Anterior cingulate cortex (tissue), 58 donors: ENCODE measurements at places on chromosomes 7 and 10.

DNA sequence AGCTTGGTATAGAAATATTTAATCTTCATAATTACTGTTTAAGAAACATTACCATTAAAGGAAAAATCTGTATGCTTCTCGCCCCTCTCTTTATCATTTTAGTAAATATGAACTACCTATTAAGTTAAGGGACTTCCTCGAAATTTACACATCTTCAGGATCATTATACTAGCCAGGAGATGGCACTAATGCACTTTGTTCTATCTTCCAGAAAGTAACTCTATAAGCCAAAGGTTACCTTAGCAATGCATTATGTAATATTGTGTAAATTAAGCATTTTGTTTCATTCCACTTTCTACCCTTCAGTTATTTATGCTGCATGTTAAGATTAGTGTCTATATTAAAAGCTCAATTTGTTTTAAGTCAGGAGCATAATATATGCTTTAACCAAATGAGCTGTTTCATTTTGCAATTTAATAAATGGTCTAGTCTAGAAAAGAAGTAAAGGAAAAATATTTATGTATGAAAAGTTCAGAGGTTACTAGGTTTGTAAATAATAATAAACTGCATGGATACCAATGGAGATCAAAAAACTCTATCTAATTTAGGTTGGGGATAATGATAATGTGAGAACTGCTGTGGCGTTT is 128.5 kb downstream of the ANKRD7 start:
- no peak for DNase-seq

DNA sequence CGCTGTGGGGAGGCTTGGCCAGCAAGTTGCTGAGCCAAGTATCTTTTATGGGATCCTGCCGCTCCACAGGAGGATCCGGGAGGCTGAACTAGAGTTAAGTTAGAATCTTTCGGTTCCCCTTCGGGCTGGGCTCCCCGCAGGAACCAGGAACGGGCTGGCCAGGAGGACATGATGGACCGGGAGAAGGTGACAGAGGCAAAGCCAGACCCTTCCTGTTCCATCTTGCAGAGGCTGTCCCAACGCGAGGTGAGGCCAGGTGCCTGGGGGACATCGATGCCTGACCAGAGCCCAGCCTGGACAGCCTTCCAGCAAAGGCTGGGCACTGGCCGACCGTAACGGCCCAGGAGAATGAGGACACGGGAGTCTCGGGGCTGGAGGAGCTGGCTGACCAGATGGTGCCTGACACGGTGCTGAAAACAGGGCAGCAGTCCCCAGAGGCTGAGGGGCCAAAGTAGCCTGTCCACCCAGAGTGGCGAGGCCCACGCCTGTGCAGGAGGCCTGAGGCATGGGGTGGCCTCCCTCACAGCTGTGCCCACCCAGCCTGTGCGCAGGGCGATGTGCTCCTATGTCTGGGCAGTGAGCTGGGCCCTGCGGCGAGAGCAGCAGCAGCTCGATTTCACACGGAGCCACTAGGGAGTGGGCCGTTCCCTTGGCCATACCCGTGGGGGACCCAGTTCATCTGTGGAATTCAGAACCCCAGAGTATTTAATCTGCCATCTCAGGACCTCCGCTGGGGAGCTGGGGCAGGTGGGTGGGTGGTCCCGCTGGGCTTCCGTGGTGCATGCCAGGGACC is 1.8 kb upstream of the PAOX start:
- DNase-seq = no peak

DNA sequence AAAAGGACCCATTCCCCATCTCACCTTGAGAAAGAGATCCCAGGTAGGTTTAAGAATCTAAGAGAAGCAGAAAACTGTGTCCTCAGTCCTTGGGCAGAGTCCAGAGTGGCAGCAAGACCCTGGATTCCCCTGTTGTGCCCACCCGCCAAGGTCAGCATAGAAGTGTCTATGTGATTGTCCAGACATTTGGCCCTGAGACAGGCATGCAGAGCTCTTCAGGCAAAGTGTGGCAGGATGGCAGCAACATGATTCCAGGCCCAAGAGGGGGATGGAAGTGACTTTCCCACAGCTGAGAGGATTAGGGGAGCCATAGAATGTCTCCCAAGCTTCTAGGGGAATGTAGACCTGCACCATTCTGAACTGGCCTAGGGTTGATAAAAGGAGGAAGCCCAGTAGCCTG is 39.1 kb upstream of the OPALIN start:
- no peak for DNase-seq

DNA sequence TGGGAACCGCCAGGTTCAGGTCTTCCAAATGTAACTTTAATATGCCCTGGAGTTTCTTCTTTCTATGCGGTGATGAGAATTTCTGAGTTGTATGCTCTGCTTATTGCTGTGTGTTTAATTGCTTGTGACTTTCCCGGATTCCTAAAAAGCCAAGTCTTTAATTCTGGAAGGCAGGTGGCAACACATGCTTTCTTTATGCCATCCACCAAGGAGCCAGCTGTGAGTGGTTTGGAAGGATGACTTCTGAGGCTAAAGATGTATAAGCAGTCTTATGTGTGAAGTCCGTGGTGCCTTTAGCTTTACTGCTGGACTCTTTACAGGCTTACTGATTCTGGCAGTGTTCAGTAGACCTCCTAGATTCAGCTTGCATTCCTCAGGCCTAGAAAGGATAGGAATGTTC is 3.1 kb downstream of the SDK1 start:
- DNase-seq = no peak

GRCh38 chr10:123885406-123886170 is 6.0 kb downstream of the CPXM2 start:
- DNase-seq = no peak

- no peak for DNase-seq
These were observed 300.7 kb upstream of the ADARB2 start for GRCh38 chr10:2038036-2038435.

GRCh38 chr10:102438374-102438773 is 6.0 kb upstream of the CUEDC2 start:
- no peak for DNase-seq

DNA sequence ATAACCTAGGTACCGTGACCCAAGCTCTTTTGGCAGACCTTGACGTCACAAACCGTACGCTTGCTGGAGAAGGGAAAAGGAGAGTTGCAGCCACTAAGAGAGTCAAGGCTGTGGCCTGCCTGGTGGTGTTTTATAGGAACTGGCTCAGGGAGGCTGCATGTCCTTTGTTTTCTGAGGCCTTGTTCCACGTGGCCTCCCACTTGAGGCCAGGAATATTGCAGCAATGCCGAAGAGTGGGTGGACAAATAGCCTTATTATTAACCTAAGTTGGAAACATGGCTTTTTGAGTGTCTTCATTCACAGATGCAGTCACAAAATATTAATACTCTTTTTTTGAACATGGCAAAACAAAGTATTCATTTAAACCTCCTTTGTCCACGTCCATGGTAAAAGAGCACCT is 178.0 kb downstream of the CELF2 start:
- DNase-seq = no peak

- DNase-seq = no peak
These were observed 116.0 kb downstream of the EGFR start for GRCh38 chr7:55134786-55135185.

- no peak for DNase-seq
These were observed 9.2 kb upstream of the CPA1 start for GRCh38 chr7:130371046-130371445.

- peak; percentile 26 for DNase-seq
These were observed 37.1 kb downstream of the MAD1L1 start for GRCh38 chr7:2195400-2196246.

DNA sequence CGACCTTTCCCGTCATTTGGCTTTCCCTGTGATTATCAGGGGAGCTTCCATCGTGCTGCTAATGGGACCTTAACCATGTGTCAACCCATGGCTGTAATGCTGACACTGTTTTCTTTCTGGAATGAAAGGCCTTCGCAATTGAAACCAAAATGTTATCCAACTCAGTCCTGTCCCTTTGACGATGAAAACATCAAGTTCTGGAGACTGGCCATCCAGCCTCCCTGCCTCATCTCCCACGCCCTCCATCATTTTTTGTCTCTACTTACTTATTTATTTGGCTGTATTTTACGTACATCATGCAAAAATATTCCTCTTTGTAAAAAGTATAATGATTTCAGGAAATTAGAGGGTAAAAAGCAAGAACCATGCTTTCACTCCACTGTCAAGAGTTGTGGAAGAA is 69.8 kb downstream of the EGFR start:
- DNase-seq = no peak

DNA sequence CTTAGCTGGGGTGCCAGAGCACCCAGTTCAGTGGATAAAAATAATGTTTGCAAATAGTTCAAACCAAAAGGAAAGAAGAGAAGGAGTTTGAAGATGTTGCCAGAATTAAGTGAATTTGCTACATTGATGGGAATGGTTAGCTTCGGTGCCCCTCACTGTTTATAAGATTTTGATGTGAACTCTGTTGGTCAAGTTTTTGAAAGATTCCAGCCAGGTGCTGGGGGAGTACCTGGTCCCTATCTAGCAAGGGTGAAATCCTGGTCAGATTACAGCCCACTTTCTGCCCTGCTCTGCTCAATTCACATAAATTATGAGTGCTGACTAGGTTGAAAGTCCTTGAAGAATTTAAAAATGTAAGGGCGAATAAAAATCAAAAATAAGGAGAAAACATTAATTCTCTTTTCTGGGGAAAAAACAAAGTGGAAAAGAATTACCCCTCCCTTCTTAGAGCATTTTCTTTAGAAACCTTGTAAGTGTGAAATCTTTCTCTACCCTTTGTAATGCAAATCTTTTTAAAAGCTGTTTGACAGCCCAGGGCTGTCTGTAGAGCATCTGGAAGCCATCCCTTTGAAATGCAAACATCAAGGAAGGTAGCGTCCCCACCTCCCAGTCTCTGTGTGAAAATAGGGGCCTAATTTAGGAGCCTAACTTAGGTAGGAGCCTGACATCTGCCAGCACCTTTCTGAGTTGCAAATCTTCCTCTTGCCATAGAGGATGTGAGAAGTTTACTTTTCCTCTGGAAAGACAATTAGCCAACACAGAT is 1.4 kb upstream of the GIMAP5 start:
- DNase-seq = no peak

GRCh38 chr10:92830478-92831389 is 17.6 kb upstream of the EXOC6 start:
- no peak for DNase-seq

DNA sequence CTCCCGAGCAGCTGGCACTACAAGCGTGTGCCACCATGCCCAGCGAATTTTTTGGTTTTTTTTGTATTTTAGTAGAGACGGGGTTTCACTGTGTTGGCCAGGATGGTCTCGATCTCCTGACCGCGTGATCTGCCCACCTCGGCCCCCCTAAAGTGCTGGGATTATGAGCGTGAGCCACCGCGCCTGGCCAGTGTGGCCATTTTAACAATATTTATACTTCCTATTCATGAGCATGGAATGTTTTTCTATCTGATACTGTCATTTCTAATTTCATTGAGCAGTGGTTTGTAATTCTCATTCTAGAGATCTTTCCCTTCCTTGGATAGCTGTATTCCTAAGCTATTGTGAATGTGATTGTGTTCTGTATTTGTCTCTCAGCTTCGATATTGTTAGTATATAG is 96.2 kb downstream of the GLCCI1 start:
- no peak for DNase-seq

DNA sequence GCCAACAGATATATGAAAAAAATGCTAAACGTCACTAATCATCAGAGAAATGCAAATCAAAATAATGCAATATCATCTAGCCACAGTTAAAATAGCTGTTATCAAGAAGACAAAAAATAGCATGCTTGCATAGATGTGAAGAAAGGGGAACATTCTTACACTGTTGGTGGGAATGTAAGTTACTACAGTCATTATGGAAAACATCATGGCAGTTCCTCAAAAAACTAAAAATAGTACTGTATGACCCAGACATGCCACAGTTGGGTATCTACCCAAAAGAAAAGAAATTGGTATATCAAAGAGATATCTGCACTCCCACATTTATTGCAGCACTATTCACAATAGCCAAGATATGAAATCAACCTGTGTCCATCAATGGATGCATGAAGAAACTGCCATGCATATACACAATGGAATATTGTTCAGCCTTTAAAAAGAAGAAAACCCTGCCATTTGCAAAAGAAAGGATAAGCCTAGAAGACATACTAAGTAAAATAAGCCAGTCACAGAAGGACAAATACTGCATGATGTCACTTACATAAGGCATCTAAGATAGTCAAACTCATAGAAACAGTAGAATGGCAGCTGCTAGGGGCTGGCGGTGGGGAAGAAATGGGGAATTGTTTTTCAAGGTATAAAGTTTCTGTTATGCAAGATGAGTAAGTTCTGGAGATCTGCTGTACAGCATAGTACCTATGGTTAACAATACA is 107.0 kb downstream of the PTPN20 start:
- no peak for DNase-seq

DNA sequence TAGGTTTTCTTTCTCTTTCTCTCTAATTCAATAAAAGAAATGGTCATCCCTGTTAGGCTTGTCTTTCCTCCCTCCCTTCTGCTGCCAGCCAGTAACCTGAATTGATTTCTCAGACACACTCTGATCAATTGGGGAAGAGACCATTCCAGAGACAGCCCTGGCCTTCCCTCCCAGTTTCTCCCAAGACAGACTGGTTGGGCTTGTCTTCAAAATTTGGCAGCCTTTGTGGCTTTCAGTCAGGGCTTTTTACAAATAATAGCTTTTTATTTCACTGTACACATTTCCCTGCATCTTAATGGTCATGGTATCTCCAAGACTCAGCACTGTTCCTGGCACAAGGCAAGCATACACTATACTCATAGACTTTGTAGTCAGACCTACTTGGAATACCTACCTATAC is 33.9 kb downstream of the BCAP29 start:
- no peak for DNase-seq

DNA sequence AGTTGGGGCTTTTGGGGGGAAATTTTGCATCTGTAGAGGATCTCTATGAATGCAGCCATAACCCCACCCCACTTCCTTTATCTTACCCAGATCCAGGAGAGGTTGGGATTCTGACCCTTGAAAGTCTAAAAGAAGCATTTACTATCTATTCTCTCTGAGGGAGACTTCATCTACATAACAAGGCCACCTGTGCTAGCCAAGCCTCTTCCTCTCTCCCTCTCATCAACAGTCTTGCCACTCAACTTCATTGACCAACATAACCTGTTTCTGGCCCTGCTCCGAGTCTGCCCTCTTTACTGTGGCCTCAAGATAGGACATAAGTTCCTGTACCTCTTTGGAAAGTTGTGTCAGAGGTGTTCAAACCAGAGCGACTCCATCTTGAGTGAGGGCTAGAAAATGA is 19.4 kb downstream of the TUBAL3 start:
- no peak for DNase-seq

GRCh38 chr7:30163231-30163894 is 28.6 kb downstream of the MTURN start:
- DNase-seq = peak; percentile 56

GRCh38 chr10:18699849-18700840 is 40.9 kb downstream of the ARL5B start:
- DNase-seq = no peak

DNA sequence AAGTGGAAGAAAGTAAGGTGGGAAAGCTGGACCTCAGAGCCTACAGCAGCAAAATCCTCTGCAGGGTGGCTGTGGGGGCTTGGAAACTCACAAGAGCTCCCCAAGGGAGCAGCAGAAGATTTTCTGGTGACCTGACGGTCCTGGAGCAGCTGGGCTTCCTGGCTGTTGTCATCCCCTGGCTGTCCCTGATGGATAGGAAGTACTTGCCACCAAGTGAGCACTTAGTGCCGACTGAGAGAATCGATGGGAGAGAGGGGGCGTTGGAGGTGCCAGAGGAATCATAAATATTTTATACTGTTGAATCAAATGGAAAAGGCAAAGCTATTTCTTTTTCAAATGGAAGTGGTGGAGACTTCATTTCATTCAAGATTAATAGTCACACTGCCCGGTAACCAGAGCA is 167.1 kb upstream of the ITGB1 start:
- no peak for DNase-seq

GRCh38 chr10:91289305-91289704 is 68.8 kb downstream of the PCGF5 start:
- DNase-seq = no peak

- no peak for DNase-seq
These were observed 218.8 kb upstream of the TMEM229A start for GRCh38 chr7:124251636-124252035.
